ENCODE measurements at places on chromosomes 5 and 9.
A peak's percentile ranks its signal among the peaks of the same experiment; 100 is the strongest.

GRCh38 chr5:138444078-138444773 is 5.4 kb downstream of the REEP2 start:
- DNase-seq = no peak

GRCh38 chr5:148033134-148033533 is 30.6 kb upstream of the SPINK5 start:
- DNase-seq = no peak

DNA sequence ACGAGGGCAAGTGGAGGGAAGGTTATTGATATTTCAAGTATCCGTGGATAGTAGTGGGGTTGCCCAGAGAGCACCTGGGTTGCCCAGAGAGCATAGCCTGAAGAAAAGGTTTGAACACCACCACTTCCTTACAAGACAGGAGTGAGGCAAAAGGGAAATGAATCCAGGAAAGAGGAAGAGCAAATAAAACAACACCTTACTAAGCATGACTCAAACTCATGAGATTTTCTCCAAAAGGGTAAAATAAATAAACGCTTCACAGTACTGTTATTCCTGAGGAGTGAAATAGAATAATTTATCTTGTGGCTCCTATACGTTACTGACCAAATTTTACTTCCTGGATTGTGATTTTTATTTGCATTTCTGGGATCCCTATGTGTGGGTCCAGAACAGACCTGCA is 65.2 kb upstream of the PTPRD start:
- no peak for DNase-seq

DNA sequence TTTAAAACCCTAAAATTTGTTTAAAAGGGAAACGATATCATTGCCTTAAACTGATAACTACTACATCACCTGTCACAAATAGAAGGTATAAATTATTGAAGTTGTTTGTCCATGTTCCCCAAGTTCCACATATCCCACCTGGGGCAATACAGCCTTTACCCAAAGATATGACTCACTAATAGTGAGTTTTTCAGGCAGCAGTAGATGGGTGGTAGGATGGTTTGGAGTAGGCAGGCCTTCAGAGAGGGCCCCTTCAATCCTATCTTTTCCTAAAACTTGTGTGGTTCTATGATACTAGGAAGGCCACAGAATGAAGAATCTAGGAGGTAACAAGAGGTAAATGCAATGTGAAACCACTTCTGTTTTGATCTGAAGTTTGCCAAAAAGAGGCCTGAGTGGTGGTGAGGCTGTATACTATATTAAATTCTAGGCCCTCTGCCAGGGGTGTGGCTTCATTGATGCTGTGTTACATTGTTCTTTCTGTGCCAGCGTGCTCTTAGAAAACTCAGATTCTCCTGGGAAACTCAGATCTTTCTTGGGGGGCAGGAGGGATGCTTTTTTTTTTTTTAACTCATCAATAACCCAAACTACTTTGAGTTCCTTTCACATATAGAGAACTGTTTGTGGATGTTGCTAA is 7.2 kb downstream of the CYSTM1 start:
- no peak for DNase-seq

DNA sequence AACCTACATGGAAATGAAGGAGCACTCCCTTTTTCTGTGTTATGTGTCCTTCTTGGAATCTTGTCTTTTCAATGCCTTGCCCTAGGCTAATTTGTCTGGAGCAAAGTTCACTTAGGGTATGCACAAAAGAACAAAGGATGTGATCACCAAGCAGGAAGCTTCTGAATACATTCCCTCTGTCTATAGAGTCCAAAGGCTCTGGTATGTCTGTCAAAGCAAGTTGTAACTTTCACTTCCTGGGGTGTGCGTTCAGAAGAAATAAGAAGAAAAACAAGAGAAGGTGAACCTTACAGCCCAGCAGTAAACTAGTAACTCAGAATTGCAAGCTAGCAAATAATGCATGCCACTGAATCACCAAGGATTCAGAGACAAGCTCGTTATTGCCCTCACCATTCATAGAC is 31.7 kb upstream of the CDH6 start:
- DNase-seq = no peak

DNA sequence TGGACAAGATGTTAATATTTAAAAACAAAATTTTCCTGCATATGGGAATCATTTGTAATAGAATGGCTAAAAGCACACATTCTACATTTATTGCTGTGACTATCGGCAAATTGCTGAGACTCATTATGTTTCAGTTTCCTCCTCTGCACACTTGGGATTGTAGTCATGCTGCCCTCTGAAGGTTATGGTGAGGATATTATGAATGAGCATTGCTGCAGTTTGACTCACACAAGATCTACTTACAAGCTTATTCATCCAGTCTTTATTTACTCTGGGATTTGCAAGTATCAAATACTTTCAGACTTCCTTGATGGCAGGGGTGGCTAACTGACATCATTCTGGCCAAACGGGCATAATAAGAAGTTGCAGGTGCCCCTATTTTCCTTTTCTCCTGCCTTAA is 9.5 kb upstream of the NFIL3 start:
- DNase-seq = peak; percentile 39

All from CD4-positive, alpha-beta T cell treated with Interleukin-17A for 1 hour (primary cell).